SJCRH30 (cell line): ENCODE measurements at places on chromosomes 2 and 18. TPM values are rescaled to one million over a fixed set of nuclear protein-coding genes. Genes with fewer than 3 reads are reported as not detected.
A peak's percentile ranks its signal among the peaks of the same experiment; 100 is the strongest.

DNA sequence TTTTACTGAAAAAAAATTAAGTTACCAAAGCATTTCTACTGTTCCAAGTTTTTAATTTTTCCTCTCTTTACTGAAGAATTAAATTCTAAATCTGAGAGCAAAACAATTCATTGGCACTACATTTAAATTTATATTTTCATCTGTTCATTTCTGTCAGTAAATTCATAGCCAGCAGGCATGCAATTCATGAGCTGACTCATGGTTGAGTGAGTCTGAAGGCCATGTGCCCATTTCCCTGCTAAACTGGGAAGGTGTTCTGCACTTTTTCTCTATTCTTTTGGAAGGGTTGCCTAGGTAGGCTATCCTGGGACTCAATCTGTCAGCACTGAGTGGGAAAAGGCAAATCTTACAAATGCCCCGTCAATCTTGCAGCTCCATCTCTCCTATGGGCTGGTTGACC lies 88.7 kb downstream of the KLHL14 start:
- no peak for DNase-seq

Gene FHOD3
- 0.10 and 0.15 TPM in 2 replicates for total RNA-seq

- DNase-seq, result no peak
These were observed 31.6 kb downstream of the INPP5D start for GRCh38 chr2:233091595-233092375.

- DNase-seq, result no peak
These were observed 21.6 kb upstream of the SLC20A1 start for GRCh38 chr2:112623913-112624777.

DNA sequence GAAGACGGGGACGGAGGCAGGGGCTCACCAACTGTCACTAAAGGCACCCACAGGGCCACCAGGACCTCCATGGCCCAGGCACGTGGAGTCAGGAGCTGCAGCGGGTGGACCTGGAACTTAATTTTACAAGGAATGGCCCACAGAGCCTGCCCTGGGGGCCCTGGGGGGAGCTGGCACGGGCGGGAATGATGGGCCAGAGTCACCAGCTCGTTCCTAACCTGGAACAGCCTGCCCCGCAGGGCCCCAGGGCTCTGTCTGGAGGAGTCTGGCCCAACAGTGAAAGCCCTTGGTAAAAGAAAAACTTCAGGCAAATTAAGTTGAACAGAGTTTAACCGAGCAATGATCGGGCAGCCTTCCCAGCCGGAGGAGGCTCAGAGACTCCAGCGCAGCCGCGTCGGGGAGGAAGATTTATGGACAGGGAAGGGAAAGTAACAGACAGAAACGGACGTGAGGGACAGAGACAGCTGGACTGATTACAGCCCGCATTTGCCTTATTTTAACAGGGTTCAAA lies 118.4 kb upstream of the TMEM18 start:
- DNase-seq, result peak; percentile 69
